Stimulated activated CD8-positive, alpha-beta memory T cell treated with anti-CD3 and anti-CD28 coated beads, Interleukin-7, amount 100 ng/mL, for 1 hour (primary cell): ENCODE measurements at places on chromosomes 1 and 21.

GRCh38 chr1:27049100-27049499 lies 36.5 kb upstream of the TENT5B start:
- DNase-seq = no peak

DNA sequence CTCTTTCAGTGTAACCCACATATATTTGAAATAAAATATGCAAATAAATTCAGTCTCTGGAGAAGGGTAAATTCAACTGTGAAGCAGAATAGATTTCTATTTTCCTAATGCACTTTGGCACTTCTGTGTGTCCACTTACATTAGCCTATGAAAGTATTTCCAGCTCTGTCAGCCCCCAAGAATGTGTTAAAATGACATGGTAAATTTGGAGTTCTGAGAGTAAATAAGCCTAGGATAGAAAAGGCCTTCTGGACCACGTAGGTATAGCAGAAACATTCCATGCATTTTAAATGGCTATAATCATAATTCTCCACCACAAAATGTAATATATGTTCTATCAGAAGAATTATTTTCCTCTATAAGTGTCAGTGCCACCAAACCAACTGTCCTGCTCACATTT lies 276.2 kb downstream of the NEGR1 start:
- DNase-seq = no peak

GRCh38 chr1:79285667-79286066 lies 279.1 kb upstream of the ADGRL4 start:
- no peak for DNase-seq

- no peak for DNase-seq
These were observed 31.7 kb upstream of the RALGPS2 start for GRCh38 chr1:178693366-178693765.

DNA sequence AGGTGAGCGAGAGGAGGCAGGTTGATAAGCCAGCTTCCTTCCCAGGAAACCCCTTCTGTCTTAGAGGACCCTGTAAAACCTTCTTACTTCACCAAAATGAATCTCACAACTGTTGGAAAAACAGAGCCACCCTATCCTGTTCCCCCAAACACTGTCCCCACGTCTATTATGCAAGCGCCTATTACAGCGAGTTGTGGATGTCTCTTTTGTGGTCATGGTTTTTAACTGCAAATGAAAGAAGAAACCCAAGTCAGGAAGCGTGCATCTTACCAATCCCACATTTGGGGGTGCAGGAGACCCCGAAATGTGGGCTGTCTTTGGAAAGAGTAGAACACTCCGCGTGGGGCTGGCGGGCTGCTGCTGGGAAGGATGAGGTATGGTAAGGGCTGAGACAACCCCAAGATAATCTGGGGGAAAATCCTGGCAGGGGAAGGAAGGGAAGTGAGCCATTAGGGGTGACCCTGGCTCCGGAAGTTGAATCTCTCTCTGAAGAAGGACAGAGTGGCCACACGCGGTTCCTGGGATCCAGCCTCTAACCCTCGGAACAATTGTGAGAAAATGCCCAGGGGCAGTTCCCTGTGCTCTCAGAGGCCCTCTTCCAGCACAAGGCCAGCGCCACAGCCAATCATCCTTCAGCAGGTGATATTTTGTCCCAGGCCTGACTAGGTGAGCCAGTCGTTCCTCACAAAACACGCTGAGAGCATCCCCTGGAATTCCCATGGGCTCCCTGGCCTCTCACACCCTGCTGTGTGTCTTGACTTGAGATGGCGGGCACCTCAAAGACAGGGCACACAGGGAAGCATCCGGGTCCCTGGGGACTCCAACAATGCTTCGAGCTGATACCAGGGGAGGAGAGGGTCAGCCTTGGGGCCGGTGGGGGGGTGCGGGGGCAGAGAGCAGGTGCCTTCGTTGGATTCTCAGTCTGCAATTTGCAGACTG lies 168.5 kb upstream of the IRF2BP2 start:
- DNase-seq = no peak
